ENCODE measurements at places on chromosomes 13 and 19.

- DNase-seq: no peak
Measured at GRCh38 chr13:113749967-113750366, 9.1 kb upstream of the TMEM255B start.

GRCh38 chr19:30158893-30159245 is 213.3 kb upstream of the ZNF536 start:
- DNase-seq: no peak

DNA sequence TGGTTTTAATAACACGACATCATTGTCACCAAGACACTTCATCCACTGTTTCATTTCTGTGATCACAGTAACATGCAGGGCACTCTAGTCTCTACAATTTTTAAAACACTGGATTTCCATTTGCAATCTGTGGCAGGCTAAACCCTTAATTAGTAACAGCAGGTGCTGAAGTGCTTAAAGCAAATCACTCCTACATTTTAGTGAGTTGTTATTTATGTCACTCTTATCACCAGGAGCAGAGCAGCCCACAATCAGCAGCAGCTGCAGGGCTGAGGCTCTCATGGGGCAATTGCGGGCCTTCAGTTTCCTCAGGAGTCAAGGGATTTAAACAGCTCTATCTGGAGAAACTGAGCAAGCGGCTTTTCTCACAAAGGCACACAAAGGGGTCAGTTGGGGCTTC is 1.6 kb downstream of the SOHLH2 start:
- no peak for DNase-seq

DNA sequence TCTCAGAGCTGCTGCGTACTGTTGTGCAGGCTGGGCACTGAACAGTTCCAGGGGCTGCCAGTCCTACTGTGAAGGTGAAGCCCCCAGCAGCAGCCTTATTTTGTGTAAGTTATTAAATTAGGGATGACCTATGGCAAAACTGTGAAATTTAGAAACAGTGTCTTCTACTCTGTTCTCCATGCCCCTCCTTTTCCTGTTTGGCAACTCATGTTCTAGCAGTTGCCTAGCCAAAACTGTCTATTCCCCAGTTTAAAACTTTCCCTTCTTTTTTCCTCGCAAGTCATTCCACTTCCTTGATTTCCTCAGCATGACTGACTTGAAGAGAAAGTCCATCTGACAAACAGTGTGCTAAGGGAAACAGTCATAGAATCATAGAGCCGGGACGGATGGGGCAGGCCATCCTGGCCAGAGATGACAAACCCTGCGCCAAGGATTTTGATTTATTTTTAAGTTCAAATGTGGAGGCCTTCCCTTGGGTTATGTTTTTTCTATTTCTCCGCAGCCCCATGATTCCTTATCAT is 78.1 kb upstream of the OLFM4 start:
- no peak for DNase-seq

DNA sequence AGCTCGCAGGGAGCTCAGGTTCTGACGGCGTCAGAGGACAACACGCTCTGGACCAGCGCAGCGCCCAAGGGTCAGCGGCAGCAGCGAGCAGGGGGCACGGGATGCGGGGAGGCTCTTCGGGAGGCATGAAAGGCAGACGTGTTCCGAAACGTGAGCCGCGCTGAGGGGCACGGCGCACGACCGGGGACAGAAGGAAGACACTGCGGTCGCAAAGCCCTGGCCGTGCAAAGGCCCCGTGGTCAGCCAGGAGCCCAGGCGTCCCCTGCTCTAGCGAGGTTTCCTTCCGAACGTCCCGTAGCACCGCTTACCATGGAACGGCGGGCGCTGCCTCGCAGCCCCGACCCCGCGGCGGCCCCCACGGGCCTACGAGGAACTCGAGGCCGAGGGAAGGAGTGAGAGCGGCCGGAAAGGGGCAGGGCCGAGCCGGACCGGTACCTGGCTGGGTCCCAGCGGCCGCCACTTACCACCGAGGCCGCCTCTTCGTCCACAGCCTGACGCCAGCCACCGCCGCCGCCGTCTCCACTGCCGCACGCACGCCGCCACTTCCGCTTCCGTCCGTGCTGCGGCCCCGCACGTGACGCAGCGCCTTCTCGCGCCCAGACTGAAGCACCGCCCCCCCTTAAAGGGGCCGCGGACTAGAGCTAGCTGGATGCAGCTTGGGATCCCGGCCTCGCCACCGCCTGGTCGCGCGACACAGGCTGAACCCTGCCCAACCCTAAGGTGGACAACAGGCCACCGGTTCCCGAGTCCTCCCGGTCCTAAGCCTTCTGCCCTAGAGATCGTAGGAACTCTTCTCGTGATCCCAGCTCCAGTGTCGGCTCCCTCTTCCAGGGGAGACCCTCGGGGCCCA is 9.4 kb downstream of the ABHD17A start:
- peak; percentile 92 for DNase-seq

GRCh38 chr13:49436890-49437289 is 7.0 kb downstream of the CAB39L start:
- no peak for DNase-seq

GRCh38 chr13:108322206-108322824 is 52.8 kb downstream of the TNFSF13B start:
- peak; percentile 49 for DNase-seq

- DNase-seq: peak; percentile 82
Measured at GRCh38 chr13:80168089-80168850, 172.7 kb downstream of the SPRY2 start.

DNA sequence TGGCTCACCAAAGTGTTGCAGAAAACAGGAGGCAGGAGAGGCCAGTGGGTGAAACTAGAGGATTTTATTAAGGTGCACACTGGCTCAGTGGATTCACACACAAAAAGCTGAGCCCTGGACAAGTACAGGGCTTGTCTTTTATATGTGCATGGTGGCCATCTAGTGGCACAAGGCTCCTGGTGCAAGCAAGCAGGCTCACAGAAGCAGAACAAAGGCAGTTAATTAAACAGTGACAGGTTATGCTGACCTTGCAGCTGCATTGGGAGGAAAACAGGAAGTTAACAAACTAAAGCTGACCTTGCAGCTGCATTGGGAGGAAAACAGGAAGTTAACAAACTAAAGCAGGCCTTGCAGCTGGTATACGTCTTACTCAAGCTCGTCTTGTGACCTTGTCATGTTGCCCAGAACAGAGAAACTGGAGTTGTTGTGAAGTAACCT is 65.3 kb upstream of the ZNF681 start:
- peak; percentile 42 for DNase-seq

DNA sequence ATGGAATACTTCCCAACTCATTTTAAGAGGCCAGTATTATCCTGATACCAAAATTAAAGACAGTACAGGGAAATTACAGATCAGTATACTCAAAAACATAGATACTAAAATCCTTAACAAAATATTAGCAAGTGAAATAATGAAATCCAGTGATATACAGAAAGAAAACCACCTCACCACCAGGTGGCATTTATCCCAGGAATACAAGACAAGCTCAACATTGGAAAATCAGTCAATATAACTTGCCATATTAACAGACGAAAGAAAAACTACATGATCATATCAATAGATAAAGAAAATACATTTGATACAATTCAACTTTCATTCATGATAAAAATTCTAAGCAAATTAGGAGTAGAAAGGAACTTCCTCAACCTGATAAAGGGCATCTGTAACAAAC is 6.7 kb upstream of the GNA15 start:
- DNase-seq: no peak

GRCh38 chr19:19133985-19134384 is 4.3 kb downstream of the TMEM161A start:
- DNase-seq: no peak

- DNase-seq: no peak
Measured at GRCh38 chr19:4694211-4694987, 24.3 kb upstream of the MYDGF start.

- DNase-seq: no peak
Measured at GRCh38 chr13:93262729-93263345, 36.2 kb downstream of the GPC6 start.

- DNase-seq: no peak
Measured at GRCh38 chr13:71339005-71339404, 528.0 kb downstream of the DACH1 start.

DNA sequence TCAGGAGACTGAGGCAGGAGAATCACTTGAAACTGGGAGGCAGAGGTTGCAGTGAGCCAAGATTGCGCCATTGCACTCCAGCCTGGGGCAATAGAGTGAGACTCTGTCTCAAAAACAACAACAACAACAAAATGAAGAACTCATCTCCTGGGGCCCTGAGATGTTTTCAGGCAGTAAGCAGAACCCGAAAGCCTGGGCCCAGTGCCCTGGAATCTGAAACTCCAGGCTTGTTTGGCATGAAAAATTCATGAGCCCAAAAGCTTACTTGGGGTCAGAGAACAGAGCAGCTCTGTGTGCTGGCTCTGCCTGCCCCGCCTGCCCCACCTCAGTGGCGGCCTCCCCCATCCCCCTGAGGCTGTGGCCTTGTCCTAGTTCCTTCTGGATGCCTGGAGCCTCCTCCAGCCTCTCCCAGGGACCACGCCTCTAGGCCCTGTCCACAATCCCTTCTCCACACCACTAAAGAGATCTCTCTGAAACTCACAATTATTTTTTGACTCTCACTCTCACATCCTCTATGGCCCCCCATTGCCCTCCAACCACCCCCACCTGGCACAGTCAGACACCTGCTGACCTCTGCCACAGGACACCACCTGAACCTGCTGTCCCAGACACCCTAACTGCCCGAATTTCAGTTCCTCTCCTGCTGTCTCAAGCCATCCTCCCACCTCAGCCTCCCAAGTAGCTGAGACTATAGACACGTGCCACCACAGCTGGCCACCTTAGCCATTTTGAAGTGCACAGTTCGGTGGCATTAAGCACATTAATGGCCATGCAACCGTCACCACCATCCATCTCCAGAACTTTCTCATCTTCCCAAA is 6.9 kb upstream of the AP1M2 start:
- DNase-seq: peak; percentile 24

GRCh38 chr19:1582201-1582600 is 10.5 kb downstream of the MBD3 start:
- no peak for DNase-seq

GRCh38 chr19:54162241-54162805 is 2.8 kb upstream of the LENG1 start:
- peak; percentile 95 for DNase-seq

DNA sequence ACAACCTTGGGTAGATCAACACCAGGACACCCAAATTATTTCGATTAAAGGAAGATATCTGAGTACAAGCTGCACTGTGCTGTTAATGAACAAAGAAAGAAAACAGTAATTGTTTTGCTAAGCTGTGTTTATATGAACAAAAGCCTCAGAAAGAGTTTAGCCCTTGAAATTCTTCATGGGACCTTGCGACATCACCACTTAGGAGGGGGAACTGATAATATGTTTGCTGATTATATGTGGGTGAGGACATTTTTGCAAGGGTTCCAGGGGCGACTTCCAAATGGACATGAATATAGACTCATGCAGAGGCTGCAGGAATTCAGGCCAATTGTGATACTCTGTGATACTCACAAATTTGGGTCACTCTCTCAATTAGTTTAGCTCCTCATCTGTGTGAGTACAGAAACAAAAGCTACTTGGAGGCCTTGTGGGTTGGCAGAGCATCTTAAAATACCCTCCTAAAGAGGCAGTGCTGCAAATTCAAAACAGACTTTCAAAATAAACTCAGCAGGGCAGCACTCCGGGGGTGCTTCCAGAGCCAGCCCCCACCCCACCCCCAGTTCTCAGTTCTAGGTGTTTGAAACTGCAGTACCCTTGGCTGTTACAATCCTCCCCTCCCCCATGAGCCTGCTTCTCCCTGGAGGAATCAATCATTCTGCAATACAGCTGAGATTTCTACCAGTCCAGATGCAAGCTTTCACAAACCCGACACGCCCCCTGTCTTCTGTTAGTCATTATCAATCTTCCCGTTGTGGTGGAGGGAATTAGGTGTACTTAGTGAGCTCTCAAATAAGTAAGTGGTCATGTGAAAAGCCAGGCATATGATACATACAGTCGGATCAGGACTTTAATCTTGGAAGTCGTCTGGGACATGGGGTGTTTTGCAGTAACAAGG is 97.0 kb upstream of the MBNL2 start:
- no peak for DNase-seq

- no peak for DNase-seq
Measured at GRCh38 chr13:32431361-32431760, 3.4 kb upstream of the N4BP2L1 start.

DNA sequence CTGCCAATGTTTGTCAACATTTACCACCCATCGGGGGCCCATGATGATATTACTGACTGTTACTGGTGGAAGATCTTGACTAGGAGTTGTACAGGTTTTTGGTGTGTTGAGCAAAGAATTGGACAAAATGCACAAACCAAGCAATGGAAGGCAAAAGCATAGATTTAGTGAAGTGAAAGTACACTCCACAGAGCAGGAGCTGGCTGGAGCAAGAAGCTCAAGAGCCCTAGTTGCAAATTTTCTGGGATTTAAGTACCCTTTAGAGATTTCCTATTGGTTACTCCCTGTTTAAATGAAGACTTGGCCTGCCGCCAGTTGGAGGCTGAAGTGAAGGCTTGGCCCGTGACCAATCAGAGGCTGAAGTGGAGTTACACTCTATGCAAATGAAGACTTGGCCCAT is 128.6 kb upstream of the KL start:
- DNase-seq: no peak

DNA sequence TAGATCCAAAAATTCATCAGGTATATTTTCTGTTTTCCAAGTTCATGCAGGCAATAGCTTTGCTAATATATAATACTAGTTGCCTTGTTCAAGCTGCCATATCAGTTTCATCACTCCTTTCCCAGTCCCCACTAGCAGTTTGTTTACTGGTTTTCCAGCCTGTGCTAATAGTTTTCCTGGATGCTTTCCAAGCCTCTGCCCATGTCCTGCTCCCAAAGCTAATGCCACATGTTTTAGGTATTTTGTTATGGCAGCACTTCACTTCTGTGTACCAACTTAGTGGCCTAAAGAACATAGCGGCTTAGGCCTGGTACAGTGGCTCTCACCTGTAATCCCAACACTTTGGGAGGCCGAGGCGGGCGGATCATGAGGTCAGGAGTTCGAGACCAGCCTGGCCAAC is 28.1 kb upstream of the ZNF527 start:
- DNase-seq: no peak

DNA sequence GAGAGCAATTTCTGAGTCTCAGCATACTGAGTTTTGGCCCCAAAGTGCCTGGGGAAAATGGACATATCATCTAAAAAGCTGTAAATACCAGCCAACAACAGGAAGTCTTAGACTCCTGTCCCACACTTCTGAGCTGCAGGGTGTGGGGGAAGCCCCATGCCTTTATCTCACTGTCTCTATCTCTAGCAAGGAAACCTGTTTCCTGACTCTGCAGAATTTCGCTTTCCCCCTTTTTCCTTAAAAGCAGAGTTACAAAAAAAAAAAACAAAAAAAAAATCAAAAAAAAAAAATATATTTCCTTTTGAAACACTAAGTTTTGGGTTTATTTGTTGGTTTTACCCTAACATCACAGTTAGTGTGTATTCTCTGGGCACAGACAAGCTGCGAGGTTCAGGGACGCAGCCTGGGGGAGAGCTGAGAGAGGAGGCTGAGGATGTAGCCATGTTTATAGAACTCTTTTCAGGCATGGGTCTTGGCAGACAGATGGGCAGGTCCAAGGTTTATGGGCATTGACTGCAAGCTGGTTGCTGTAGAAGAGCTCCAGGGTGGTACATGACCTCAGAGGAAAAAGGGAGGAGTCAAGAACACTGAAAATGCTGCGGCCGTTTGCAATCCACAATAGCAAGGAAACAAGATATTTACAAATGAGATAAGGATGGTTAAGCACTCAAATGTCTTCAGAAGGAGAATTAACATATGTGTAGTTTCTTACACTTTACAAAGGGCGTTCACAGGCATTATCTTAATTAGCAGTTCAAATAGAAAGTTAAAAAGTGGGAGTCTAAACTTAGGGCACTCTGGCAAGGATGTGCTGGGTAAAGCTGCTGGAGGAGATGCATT is 4.9 kb downstream of the MBNL2 start:
- no peak for DNase-seq

- DNase-seq: no peak
Measured at GRCh38 chr19:647566-648284, 8.0 kb downstream of the FGF22 start.

GRCh38 chr19:3844596-3844995 is 24.2 kb downstream of the ZFR2 start:
- DNase-seq: no peak

All from HL-60 (cell line).